ENCODE measurements at places on chromosomes 1 and 21.

GRCh38 chr21:18832950-18833349, 429.4 kb upstream of the TMPRSS15 start:
- no peak for DNase-seq

- DNase-seq: no peak
Measured at GRCh38 chr21:15445327-15445726, 284.5 kb upstream of the USP25 start.

DNA sequence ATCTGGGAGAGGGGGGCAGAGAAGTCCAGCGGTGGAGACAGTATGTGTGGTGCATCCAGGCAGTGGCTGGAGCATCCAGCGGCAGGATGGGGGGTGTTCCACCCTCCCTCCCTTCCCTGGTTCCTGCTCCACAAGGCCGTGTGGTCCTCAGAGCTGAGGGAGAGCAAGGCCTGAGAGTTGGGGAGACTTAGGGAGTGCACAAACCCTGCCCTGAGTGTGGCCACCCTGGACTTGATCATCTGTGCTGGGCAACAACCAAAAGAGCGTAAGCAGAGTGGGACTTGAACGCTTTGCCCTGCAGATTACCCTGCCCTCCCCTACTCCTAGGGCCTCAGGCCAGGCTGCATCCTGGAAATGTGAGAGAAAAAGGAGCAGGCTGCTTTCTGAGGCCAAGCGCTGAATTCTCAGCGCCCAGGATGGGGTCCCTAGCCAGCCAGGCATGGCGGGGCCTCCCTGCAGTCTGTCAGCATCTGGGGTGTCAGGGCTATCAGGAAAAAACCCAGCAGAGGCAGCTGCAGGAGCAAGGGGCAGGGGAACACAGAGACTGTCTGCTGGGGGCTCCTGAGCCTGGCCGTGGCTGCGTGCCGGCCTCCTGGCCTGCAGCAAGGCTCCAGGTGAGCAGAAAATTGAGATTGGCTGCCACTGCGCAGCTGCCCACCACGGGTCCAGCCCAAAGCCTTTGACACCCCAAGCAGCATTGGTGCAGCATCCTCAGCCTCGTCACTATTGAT, 266.2 kb downstream of the NPHP4 start:
- DNase-seq: no peak

DNA sequence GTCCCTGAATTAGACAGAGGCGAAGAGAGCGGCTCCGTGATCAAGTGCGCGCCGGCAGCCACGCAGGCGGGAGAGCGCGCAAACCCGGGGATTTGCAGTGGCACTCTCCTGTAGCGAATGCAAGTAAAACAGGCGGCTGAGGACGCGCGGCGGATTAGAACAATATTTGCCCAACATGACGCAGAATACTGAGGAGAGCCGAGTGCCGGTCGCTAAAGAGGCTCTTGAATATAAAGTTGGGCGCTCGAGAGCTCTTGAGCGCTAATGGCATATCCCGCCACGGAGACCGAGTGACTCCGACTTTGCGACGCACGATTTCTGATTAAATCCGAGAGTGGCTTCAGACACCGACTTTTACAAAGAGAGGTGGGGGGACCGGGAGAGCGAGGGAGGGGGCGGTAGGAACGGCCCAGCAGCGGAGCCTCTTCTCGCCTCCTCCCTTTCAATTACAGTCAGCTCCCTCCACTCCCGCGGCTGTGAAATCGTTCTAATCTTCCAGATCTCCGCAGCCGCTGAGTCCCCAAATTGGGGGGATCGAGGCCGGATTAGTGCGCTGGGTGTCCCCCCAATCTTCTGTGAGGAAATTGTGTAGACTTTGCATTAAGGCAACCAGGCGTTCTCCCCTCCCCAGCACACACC, 2.3 kb downstream of the PAX7 start:
- no peak for DNase-seq

DNA sequence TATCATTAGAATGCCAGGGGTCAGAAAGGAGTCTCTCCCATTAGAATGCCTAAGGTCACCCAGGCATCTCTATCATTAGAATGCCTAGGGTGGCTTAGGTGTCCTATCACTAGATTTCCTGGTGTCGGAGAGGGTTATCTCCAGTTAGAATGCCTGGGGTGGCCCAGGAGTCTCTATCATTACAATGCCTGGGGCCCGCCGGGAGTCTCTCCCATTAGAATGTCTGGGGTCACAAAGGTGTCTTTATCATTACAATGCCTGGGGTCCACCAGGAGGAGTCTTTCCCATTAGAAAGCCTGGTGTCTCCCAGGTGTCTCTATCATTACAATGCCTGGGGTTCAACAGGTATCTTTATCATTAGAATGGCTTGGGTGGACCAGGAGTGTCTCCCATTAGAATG, 56.2 kb downstream of the RNF187 start:
- no peak for DNase-seq
